T-helper 17 cell (primary cell): ENCODE measurements at places on chromosomes 1 and 21. TPM values are rescaled to one million over a fixed set of nuclear protein-coding genes. Genes with fewer than 3 reads are reported as not detected.

DNA sequence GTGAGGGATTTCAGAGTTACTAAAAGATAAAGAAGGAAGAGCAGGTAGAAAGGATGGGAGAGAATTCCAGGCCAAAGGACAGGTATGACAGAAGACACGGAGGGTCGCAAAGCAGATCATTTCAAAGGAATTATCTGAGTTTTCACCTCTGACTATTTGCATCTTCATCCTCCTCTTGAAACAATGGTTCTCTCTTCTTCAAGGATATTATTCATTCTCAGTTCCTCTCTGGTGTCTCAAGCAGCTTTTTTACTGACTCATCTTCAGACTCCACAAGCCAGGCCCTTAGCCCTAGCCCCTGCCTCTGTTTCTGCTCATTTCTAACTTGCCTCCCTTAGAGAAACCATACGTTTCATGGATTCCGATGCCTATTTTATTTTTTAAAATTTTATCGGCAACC, 15.0 kb downstream of the DDX59 start:
- peaks cover 23% of the 10 kb centered on the region for H3K4me1 ChIP-seq
- DNase-seq: no peak
- H3K27ac ChIP-seq: peak overlapping the region; percentile 59
- peaks cover 26% of the 10 kb centered on the region for H3K36me3 ChIP-seq

- peaks cover 12% of the 10 kb centered on the region for H3K4me1 ChIP-seq
- peak overlapping the region; percentile 67 for H3K27ac ChIP-seq
- H3K36me3 ChIP-seq: peaks cover 14% of the 10 kb centered on the region
- no peak overlapping the region for H3K4me3 ChIP-seq
These were observed 77.1 kb upstream of the SCCPDH start for GRCh38 chr1:246647113-246647512.

GRCh38 chr1:37865348-37866120, 6.1 kb upstream of the MTF1 start:
- no peak overlapping the region for H3K4me3 ChIP-seq
- no peaks in the 10 kb centered on the region for H3K27me3 ChIP-seq
- no peak for DNase-seq
- H3K4me1 ChIP-seq: peaks cover 4% of the 10 kb centered on the region
- H3K36me3 ChIP-seq: peaks cover 7% of the 10 kb centered on the region

ANKRD65 gene
- not detected for total RNA-seq

- no peak for DNase-seq
- no peak overlapping the region for H3K4me3 ChIP-seq
- H3K4me1 ChIP-seq: peaks cover 13% of the 10 kb centered on the region
- peaks cover 4% of the 10 kb centered on the region for H3K36me3 ChIP-seq
- no peak overlapping the region for H3K27ac ChIP-seq
These were observed 88.0 kb upstream of the IVNS1ABP start for GRCh38 chr1:185404907-185405568.

- H3K4me3 ChIP-seq: no peak overlapping the region
- H3K27me3 ChIP-seq: peaks cover 33% of the 10 kb centered on the region
- DNase-seq: no peak
- peaks cover 5% of the 10 kb centered on the region for H3K4me1 ChIP-seq
- H3K27ac ChIP-seq: no peak overlapping the region
These were observed 205.1 kb downstream of the TRABD2B start for GRCh38 chr1:47791879-47792608.

FCRL6 gene
- 0.27 TPM for total RNA-seq

RAB42 gene
- not detected for total RNA-seq

NBPF1 gene
- 9.7 TPM for total RNA-seq

PHC2 gene
- total RNA-seq: 33.0 TPM

GRCh38 chr1:23692308-23692871, 784 bp downstream of the RPL11 start:
- DNase-seq: no peak
- H3K4me1 ChIP-seq: peaks cover 40% of the 10 kb centered on the region
- H3K27me3 ChIP-seq: no peaks in the 10 kb centered on the region
- peak overlapping the region; percentile 91 for H3K4me3 ChIP-seq

- H3K27ac ChIP-seq: no peak overlapping the region
- H3K4me1 ChIP-seq: peaks cover 26% of the 10 kb centered on the region
- H3K36me3 ChIP-seq: no peaks in the 10 kb centered on the region
- no peak for DNase-seq
These were observed 5.0 kb downstream of the ENTREP3 start for GRCh38 chr1:155250246-155250632.

- no peaks in the 10 kb centered on the region for H3K4me1 ChIP-seq
- H3K27me3 ChIP-seq: no peaks in the 10 kb centered on the region
- H3K4me3 ChIP-seq: no peak overlapping the region
- H3K36me3 ChIP-seq: no peaks in the 10 kb centered on the region
- no peak overlapping the region for H3K27ac ChIP-seq
These were observed 405.5 kb upstream of the ADAMTS5 start for GRCh38 chr21:27372381-27372780.

FAM177B gene
- not detected for total RNA-seq

DNA sequence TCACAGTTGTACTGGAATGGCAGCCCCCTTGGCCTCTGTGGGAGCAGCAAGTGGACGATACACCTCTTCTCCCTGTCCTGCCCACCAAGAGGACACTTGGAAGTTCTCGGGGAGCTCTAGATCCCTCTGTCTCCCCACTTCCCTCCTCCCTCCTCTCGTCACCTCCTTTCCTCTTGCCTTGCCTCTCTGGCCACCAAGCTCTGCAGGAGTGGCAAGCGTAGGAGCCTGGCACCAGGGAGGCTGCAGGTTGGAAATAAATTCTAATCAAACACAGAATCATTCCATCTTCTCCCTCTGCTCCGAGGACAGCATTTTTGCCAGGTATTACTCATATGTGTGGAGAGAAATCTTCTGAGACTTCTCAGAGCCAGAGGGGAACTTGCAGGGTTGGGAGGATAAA, 20.8 kb downstream of the CAMK2N1 start:
- H3K36me3 ChIP-seq: peaks cover 3% of the 10 kb centered on the region
- no peaks in the 10 kb centered on the region for H3K4me1 ChIP-seq
- no peak for DNase-seq
- no peak overlapping the region for H3K4me3 ChIP-seq

DNA sequence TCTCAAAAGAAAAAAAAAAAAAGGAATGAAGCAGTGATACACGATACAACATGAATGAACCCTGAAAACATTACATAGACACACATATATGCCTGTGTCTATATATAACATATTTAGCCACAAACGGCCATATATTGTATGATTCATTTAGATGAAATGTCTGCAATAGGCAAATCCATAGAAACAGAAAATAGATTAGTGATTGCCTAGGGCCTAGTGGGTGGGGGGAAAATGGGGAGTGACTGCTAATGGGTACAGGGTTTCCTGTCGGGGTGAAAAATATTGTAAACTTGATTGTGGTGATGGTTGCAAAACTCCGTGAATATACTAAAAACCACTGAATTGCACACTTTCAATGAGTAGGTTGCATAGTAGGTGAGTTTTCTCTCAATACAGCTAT, 6.0 kb upstream of the H6PD start:
- H3K4me3 ChIP-seq: no peak overlapping the region
- H3K36me3 ChIP-seq: no peaks in the 10 kb centered on the region
- H3K4me1 ChIP-seq: no peaks in the 10 kb centered on the region
- DNase-seq: no peak
- peaks cover 10% of the 10 kb centered on the region for H3K27me3 ChIP-seq

DNA sequence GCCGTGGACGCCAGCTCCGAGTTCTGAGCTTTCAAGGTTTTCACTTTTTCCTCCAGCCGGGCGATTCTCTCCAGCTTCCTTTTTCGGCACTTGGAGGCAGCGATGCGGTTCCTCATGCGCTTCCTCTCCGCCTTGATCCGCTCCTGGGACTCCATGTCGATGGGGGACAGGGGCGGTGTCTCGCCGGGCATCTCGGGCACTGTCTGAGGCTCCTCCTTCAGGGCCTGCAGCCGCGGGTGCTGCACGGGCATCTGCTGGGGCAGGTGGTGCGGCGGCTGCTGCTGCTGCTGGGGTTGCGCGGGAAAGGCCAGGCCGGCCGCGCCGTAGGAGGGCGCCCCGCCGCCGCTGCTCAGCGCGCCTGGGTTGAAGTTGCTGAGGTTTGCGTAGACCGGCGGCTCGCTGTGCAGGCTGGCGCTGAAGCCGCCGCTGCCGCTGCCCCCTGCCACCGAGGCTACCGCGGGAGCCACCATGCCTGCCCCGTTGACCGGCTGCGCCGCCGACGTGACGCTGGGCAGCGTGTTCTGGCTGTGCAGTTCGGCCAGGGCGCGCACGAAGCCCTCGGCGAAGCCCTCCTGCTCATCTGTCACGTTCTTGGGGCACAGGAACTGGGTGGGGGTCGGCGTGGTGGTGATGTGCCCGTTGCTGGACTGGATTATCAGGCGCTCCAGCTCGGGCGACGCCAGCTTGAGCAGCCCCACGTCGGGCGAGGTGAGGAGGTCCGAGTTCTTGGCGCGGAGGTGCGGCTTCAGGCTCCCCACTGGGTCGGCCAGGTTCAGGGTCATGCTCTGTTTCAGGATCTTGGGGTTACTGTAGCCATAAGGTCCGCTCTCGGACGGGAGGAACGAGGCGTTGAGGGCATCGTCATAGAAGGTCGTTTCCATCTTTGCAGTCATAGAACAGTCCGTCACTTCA, 1.4 kb downstream of the JUN start:
- H3K27ac ChIP-seq: peak overlapping the region; percentile 96
- peak overlapping the region; percentile 87 for H3K4me3 ChIP-seq
- H3K27me3 ChIP-seq: peaks cover 10% of the 10 kb centered on the region
- peak; percentile 26 for DNase-seq
- peaks cover 1% of the 10 kb centered on the region for H3K36me3 ChIP-seq

SPATA17 gene
- total RNA-seq: not detected

DNA sequence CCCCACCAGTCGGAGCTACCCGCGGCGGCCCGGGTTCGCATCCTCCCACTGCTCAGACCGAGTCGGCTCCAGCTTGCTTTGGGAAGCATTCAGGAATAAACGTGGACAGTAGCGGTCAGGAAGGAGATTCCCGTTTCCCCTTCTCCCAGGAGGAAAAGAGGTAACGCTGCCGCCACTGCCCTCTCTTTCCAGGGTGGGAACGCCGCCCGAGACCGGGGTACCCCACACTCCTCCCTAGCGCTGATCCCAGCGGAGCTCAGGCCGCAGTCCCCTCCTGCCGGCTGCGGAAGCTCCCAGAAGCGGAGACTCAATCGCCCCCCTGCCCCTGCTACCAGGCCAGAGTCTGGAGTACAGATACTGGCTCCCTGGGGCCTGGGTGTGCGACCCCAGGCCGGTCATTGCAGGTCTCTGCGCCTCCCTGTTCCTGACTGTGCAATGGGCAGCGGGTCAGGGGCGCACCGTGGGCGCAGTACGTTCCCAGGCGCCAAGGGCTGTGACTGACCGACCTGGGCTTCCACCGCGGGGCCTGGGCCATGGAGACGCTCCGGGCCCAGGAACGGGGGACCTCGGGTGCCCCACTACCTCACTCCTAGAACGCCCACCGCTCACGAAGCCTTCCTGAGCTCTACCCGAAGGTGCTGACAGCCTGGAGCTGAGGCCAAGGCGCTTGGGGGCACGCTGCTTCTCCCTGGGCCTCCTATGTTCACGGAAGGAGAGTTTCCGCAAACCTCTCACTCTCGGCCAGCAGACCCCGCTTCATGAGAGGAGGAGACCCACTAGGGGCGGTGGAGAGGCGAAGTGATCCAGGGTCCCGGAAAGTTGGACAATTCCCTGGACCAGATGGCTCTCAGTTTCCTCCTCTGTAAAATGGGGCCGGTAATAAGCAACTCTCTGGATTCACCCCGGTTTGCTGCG, 7.8 kb downstream of the DMRTA2 start:
- H3K36me3 ChIP-seq: peaks cover 18% of the 10 kb centered on the region
- H3K4me1 ChIP-seq: peaks cover 19% of the 10 kb centered on the region
- H3K27ac ChIP-seq: no peak overlapping the region
- H3K27me3 ChIP-seq: peaks cover 71% of the 10 kb centered on the region

ARMH1 gene
- 56.8 TPM for total RNA-seq

DNA sequence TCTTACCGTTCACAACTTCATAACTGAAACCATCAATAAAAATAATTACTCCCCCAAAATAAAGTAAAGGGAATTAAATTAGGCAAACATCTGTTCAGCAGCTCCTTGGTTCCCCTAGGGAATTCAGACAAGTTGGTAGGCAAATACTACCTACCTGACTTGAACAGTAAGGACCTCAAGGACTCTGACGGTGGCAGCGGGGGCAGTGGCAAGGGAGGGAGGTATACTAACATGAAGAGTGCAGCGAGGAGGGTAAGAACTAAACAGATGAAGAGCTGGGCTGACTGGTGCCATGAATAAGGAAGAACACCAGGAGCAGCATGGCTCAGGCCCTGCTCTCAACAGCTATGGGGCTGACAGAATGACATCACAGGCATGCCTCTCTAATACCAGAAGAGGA, 33.1 kb downstream of the MTOR start:
- no peak for DNase-seq
- H3K36me3 ChIP-seq: peaks cover 14% of the 10 kb centered on the region
- no peak overlapping the region for H3K4me3 ChIP-seq
- peak overlapping the region; percentile 16 for H3K27ac ChIP-seq
- H3K27me3 ChIP-seq: no peaks in the 10 kb centered on the region
- H3K4me1 ChIP-seq: peaks cover 10% of the 10 kb centered on the region

GRCh38 chr21:40250514-40251294, 383.5 kb downstream of the PCP4 start:
- no peaks in the 10 kb centered on the region for H3K4me1 ChIP-seq
- H3K27ac ChIP-seq: no peak overlapping the region
- no peak for DNase-seq
- H3K4me3 ChIP-seq: no peak overlapping the region
- H3K27me3 ChIP-seq: no peaks in the 10 kb centered on the region

- H3K36me3 ChIP-seq: no peaks in the 10 kb centered on the region
- peaks cover 33% of the 10 kb centered on the region for H3K27me3 ChIP-seq
- H3K27ac ChIP-seq: no peak overlapping the region
These were observed 113.3 kb downstream of the NAV1 start for GRCh38 chr1:201652181-201652580.

DNA sequence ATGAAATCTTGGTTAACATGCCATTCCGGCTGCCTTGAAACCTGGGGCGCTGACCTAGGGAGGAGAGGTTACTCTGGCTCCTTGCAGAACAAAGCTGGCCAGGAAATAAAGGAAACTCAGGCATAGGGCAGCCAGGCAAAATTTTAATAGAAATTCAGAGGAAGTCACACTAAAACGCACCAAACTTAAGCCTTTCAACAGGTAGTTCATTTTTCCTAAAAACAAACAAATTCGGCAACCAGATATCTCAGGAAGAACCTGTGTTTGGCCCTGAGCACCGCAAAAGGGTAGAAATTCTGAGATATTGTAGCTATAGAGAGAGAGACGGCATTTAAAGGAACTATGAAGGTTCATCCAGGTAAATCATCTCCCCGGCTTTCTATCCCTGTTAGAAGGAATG, 13.1 kb downstream of the LYST start:
- H3K4me3 ChIP-seq: no peak overlapping the region
- no peak overlapping the region for H3K27ac ChIP-seq
- peaks cover 32% of the 10 kb centered on the region for H3K4me1 ChIP-seq
- no peaks in the 10 kb centered on the region for H3K27me3 ChIP-seq

GRCh38 chr1:225774281-225775147, 3.1 kb upstream of the SRP9 start:
- H3K36me3 ChIP-seq: peaks cover 3% of the 10 kb centered on the region
- no peak overlapping the region for H3K4me3 ChIP-seq
- H3K4me1 ChIP-seq: peaks cover 14% of the 10 kb centered on the region
- no peak for DNase-seq
- H3K27ac ChIP-seq: no peak overlapping the region
- H3K27me3 ChIP-seq: peaks cover 2% of the 10 kb centered on the region
